ENCODE measurements at places on chromosomes 2 and 18.

GRCh38 chr2:136727973-136728699 is 37.2 kb upstream of the THSD7B start:
- no peaks in the 10 kb centered on the region for H3K36me3 ChIP-seq
- no peaks in the 10 kb centered on the region for H3K27me3 ChIP-seq
- no peak for DNase-seq
- no peak overlapping the region for H3K4me3 ChIP-seq

- H3K36me3 ChIP-seq, result peaks cover 21% of the 10 kb centered on the region
- no peak overlapping the region for H3K27ac ChIP-seq
- no peaks in the 10 kb centered on the region for H3K27me3 ChIP-seq
- no peak for DNase-seq
- H3K4me3 ChIP-seq, result no peak overlapping the region
These were observed 35.9 kb upstream of the MCFD2 start for GRCh38 chr2:46951290-46952064.

GRCh38 chr2:149456285-149456684 is 125.9 kb downstream of the LYPD6 start:
- no peaks in the 10 kb centered on the region for H3K4me1 ChIP-seq
- no peak overlapping the region for H3K27ac ChIP-seq
- no peaks in the 10 kb centered on the region for H3K36me3 ChIP-seq
- DNase-seq, result no peak

DNA sequence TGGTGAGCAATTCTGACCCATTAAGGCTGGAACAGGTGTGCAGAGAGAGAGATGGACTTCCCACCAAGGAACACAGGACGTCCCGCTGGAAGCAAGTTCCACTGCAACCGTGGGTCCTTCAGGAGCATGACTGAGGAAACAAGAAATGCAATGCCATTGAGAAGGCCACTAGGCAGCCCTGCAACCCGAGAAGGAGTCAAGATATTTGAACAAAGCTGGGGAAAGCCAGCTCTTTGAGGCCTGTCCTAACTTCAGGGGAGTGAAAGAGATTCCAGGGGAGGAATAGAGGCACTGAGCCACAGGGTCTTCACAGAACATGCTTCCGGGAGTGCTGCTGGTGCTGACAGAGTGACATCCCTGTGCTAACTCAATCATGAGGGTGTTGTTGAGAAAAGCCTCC is 153.8 kb upstream of the ZNF236 start:
- no peaks in the 10 kb centered on the region for H3K36me3 ChIP-seq
- DNase-seq, result no peak
- H3K27me3 ChIP-seq, result peaks cover 13% of the 10 kb centered on the region
- H3K27ac ChIP-seq, result no peak overlapping the region
- H3K4me1 ChIP-seq, result no peaks in the 10 kb centered on the region

- no peak overlapping the region for H3K27ac ChIP-seq
- DNase-seq, result no peak
- no peaks in the 10 kb centered on the region for H3K27me3 ChIP-seq
- no peak overlapping the region for H3K4me3 ChIP-seq
- no peaks in the 10 kb centered on the region for H3K36me3 ChIP-seq
These were observed 194.0 kb downstream of the ACTR3 start for GRCh38 chr2:114083717-114084387.

DNA sequence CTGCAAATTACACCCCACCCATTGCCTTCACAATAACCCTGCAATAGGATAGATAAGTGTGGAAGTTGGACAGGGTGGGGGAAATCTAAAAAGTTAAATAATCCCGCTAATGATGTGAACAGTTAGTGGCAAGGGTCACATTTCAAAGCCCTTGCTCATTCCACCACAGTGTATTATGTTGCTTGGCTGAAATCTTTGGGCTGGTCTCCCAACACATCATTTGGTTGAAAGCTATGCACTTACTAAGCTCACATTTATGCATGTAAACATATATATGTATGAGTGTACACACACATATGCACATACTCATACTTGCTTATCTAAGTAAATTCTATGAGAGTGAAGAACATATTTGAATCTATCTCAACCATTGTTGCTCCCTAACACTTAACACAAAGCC is 197.8 kb downstream of the RDH14 start:
- DNase-seq, result no peak
- no peak overlapping the region for H3K4me3 ChIP-seq
- no peak overlapping the region for H3K27ac ChIP-seq
- no peaks in the 10 kb centered on the region for H3K36me3 ChIP-seq

DNA sequence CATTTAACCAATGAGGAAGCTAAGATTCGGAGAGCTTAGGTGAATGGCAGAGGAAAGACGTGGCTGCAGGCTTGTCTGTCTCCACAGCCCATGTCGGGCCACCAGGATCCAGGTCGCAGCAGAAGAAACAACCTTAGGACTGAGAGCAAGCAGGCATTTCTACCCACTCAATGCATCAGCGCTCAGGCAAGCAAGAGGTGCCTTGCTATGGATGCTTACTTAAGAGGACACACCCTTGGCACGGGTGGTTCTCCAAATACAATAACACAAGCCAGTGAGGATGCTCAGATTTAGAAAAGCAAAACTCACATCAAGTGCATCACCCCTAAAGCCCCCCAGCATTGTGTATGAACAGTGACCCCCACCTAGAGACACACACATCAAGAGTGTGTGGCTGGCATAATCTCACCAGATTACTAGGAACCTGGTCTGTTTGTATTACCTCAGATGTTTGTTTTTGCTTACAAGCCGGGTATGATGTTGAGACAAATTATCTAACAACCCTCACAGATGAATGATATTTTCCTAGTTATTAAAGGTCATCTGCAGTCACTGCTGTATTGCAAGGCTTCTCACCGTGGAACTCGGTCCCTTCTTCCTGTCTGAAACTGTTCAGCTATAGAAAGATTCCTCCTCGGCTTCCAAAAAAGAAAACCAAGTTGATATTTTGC is 34.2 kb upstream of the NPAS2 start:
- peaks cover 3% of the 10 kb centered on the region for H3K27me3 ChIP-seq
- no peak for DNase-seq
- H3K36me3 ChIP-seq, result no peaks in the 10 kb centered on the region
- no peak overlapping the region for H3K4me3 ChIP-seq
- H3K27ac ChIP-seq, result no peak overlapping the region

- H3K4me3 ChIP-seq, result peak overlapping the region; percentile 63
- H3K27me3 ChIP-seq, result no peaks in the 10 kb centered on the region
- H3K4me1 ChIP-seq, result peaks cover 31% of the 10 kb centered on the region
These were observed 3.2 kb downstream of the UBXN4 start for GRCh38 chr2:135744760-135745314.

DNA sequence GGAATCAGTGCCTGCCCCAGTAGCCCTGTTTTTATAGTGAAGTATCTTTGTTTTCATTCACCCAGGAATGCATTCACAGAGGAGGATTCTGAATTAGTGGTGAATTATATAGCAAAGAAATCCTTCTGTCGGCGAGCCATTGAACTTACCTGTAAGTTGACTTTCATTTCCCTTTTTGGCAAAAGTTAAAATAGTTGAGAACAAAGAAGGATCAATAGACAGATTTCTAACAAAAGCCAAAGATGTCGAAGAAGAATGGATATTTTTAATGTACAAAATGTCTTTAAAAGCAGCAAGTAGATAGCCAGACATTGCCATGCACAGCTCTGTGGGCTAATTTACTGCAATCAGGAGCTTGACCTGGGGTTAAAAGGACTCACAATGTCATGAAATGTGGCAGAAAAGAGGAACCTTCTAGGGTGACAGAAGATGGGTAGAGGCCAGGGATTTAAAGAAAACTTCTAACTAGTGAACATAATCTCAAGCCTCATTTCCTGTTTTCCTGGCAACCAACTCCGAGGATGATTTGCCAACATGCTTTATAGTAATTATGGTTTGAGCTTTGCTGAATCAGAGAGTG is 53.8 kb upstream of the TMEM87B start:
- DNase-seq, result no peak
- peaks cover 18% of the 10 kb centered on the region for H3K4me1 ChIP-seq
- peak overlapping the region; percentile 35 for H3K4me3 ChIP-seq
- H3K36me3 ChIP-seq, result no peaks in the 10 kb centered on the region
- no peak overlapping the region for H3K27ac ChIP-seq
- peaks cover 6% of the 10 kb centered on the region for H3K27me3 ChIP-seq

GRCh38 chr2:148607566-148607965 is 37.0 kb upstream of the EPC2 start:
- no peaks in the 10 kb centered on the region for H3K27me3 ChIP-seq
- no peak overlapping the region for H3K27ac ChIP-seq
- H3K4me3 ChIP-seq, result no peak overlapping the region

- H3K27me3 ChIP-seq, result no peaks in the 10 kb centered on the region
- peaks cover 32% of the 10 kb centered on the region for H3K36me3 ChIP-seq
- H3K4me1 ChIP-seq, result peaks cover 15% of the 10 kb centered on the region
- DNase-seq, result no peak
- peak overlapping the region; percentile 39 for H3K4me3 ChIP-seq
These were observed 17.1 kb downstream of the SNRPD1 start for GRCh38 chr18:21629089-21629832.

Measured in activated naive CD8-positive, alpha-beta T cell treated with anti-CD3 and anti-CD28 coated beads, Interleukin-2, amount 10 ng/mL, durations not matched to agents 7 days and 5 days (primary cell).